ENCODE measurements at places on chromosomes 1 and 21.
A peak's percentile ranks its signal among the peaks of the same experiment; 100 is the strongest.

DNA sequence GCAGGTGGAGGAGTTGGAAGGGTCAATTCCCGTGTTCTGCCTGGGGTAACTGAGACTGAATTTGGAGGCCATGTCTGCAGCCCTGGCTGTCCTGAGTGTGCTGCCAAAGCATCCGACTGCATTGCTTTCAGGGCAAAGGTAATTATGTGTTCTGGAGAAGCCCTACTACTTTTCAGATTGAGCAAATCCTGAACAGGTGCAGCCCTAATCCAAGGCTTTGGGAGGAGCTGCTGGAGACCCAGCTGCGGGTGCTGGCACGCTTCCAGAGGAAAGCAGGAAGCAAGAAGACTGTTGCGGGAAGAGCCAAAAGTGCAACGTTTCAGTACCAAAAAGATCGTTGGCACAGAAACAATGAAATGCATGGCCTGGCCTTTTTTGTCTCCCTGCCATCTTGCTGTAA is 73.7 kb upstream of the NRIP1 start:
- no peak for DNase-seq

GRCh38 chr1:244196571-244197285 is 145.6 kb downstream of the ZBTB18 start:
- no peak for DNase-seq

DNA sequence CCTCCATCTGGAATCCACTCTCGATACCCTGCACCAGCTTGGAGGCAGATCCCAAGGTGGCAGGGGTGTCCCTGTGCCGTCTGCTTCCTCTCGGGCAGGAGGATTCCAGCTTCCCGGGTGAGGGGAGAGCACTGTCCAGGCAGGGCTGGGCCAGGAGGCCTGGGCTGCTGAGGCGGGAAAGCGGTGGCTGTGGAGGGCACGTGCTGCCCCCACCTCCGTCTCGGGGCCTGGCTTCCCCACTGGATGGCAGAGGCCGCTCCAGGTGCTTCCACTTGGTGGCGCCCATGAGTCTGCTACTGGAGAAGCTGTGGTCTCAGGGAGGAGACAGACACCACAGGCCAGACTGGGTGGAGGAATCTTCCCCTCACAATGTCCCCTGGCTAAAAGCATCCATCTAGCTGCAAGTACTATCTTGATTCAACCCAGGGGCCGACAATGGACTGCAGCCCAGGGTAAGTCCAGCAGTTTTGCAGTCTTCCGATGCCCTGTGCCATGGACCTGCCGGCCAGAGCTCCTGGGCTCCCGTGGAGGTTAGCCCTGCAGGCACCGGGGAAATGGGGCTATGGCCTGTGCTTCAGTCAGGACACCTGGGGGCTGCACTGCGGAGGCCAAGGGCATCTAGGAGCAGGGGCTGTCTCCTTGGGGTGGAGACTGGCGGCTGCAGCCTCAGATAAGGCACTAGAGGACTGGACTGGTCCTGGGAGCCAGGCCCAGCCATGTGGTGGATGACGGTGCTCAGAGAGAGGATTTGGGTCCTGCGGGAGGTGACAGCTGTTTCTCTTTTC is 41.3 kb upstream of the EIF4G3 start:
- DNase-seq = peak; percentile 21

DNA sequence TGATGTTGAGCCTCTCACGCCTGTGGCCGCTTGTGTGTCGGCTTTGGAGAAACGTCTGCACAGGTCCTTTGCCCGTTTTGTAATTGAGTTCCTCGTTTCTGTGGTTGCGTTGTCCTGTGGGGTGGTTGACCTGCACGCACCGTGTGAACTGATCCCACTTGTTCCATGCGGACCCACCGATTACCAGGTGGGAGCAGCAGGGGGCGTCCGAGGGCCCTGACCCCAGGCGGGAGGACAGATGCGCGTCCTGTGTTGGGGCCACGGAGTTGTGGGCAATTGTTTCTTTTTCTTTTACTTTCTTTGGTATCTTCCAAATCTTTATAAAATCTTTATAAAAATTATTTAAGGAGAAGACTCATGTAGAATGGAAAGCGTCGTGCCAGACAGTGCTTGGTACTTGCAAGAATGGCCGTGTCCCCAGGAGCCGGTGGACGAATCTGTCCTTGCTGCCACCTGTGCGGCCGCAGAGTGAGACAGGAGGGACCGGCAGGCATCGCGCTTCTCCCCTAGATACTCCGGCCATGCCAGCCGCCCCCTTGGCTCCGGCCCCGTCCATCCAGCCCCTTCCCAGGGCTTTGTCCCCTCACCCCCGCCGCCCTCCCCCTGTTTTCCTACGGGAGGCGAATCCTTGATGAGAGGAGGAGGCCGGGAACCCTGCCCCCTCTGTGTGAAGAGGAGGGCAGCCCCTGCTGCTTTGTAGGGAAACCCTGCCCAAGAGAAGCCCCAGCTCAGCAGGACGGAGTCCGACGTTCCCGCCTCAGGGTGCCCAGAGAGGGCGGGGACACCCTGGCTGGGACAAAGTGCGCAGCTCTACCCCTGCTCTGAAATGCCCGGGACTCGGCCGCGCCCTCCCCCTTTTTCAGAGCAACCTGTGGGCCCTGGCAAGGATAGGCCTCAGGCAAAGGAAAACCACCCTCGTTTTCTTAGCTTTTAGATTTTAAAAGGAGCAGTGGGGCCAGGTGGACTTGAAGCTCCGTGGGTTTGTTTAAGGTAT is 41.7 kb downstream of the PRKCZ start:
- DNase-seq = no peak

GRCh38 chr1:29133861-29134694 is 10.4 kb upstream of the TMEM200B start:
- no peak for DNase-seq

GRCh38 chr1:2050793-2051682 is 827 bp downstream of the PRKCZ start:
- no peak for DNase-seq

Data from IMR-90 (cell line).